AG09319 (cell line): ENCODE measurements at places on chromosomes 2 and 18.
A peak's percentile ranks its signal among the peaks of the same experiment; 100 is the strongest.

- no peak for DNase-seq
These were observed 675.2 kb upstream of the ID2 start for GRCh38 chr2:8006626-8007025.

- peak; percentile 38 for DNase-seq
These were observed 21.4 kb downstream of the GRHL1 start for GRCh38 chr2:9972621-9973479.

GRCh38 chr2:233794128-233794658 is 16.1 kb downstream of the MROH2A start:
- no peak for DNase-seq

DNA sequence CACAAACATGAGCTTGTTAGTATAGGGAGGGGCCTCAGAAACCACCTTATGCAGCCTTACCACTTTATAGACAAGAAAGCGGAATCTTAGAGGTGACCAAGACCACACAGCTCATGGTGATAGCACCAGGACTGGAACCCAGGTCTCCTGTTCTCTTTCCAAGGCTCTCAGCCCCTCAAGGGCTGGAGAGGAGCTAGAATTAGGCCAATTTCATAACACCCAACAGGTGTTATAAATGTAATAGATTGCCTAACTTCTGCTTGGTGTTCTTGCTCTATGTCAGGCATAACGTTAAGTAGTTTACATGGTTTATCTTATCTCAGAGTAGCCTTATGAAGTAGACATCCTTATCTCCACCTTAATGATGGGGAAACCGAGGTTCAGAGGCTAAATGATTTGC is 42.9 kb downstream of the RPL37A start:
- DNase-seq, result no peak

DNA sequence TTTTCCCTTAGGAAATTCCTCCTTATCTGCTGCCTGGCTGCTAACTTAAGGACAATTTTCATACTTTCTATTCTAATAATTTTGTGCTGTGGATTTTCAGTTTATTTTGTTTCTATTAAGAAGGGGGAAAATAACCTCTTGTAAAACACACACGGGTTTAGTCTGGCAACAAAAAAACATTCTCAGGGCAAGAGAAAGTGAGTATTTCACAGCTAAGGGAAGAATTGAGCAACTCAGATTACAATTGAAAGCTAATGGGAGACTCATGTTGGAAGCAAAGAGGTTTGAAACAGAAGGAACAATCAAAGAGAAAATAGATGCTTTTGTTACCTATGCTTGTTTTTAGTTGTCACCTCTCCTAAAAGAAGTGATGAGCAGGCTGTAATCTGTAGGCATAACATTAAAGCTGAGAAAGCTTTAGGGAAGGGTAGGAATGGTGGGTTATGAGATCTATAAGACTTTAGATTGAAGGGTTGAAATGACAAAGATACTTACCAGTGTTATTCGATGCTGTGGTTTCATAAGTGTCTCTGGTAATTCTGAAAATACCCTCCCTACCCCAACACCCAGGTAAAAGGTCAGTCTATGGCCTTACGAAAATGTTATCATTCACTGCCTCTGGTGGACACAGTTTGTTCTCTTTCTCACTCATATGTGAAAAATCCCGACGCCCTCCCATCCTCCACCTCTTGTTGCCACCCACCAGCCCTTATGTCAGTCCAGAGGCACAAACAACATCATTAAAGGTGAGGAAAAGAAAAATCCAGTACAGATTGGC is 510.9 kb downstream of the TXNL1 start:
- no peak for DNase-seq

DNA sequence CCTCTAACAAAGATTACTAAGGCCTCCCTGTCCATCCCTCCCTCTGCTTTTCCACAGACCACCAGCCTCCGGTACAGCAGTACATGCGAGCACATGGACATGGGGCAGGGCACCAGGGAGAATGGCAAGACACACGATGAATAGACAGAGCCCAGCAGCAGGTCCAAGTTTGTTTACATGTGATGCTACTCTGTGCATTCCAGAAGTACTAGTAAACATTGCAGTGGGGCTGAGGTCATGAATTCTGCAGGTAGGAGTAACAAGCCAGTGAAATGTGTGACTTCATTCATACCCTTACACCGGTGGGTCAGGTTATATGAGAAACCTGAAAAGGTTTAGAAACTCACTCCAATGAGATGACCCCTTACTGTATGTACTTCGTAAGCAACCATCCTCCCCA is 205.7 kb downstream of the BCL11A start:
- no peak for DNase-seq

- no peak for DNase-seq
These were observed 88.7 kb upstream of the MAP4K3 start for GRCh38 chr2:39525636-39526412.

GRCh38 chr2:210267698-210268097 is 42.5 kb upstream of the ACADL start:
- no peak for DNase-seq

DNA sequence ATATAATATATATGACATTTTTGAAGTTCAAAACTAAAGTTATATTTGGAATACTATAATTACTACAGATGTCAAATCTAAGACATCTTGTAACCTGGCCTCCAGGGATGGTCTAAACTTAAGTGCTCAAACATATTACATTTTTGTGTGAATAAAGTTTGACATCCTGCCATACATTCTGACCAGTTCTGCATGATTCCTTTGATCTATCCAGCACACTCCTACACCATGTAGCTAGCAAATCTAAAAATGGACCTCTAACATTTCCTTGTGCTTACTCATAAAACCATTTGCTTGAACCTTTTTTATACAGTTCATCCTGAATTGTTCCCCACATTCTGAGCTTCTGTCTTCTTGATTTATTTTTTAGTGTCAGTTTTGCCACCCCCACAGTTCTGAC is 294.3 kb upstream of the ZNF804A start:
- DNase-seq, result no peak

- DNase-seq, result no peak
These were observed 51.4 kb downstream of the UXS1 start for GRCh38 chr2:106142683-106143082.

DNA sequence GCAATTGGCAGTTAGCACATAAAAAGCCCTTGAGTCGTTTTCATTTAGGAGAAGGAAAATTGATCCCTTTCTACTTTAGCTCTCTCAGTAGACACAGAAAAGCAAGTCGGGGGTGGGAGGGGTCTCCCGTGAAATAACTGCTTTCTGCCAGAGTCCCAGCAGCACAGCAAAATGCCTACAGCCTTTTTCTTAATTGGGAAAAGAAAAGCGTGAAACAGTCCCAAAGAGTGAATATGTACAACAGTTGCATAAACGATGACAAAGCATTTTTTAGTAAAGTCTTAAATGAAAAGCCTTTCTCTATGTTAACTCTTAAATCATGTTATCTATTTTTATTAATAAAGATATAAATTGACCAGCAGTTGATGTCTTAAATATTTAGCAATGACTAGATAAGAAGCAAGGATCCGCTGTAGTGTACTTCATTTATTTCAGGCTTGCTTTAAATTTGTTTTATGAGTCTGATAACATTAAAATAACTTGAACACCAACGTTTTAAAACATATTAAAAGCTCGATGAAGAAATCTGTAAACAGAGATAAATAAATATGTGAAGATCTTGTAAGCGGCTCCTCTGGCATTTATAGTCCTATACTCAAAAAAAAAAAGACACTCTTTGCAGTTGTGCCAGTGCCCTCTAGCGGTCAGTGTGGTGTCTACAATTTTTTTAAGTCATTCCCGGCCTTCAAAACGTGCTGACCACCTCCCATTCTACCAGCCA is 42.3 kb upstream of the ATIC start:
- DNase-seq, result peak; percentile 63

DNA sequence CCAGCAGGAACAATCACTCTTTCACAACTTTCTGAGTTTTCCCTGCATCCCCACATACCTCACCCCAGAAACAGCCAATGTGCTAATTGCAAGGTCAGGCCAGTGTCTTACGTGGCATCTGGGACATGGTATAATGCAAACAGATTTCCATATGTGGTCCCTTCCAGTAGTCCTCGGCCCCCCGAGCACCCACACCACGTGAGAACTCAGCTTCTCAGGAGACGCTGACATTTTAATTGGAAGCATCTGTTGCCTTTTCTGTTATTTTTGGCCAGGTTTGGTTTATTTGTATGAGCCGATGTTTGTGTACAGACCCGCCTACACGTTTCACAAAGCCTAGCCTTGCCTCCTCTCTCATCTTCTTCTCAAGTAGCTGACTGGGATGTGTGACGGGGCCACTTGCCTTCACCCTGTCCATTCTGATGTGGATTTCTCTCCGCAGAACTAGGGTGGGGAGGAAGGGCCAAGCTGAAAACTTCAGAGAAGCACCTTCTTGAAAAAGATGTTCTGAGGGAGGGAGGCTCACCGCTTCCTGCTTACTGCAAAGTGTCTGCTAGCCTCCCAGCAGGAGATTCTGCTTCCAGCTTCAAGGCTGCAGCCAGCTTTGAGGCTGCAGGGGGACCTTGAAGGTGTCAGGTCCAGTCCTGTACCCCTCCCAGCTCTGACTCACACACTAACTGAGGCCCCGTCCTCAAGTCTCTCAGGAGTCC is 109.6 kb upstream of the SLC14A2 start:
- DNase-seq, result peak; percentile 31

DNA sequence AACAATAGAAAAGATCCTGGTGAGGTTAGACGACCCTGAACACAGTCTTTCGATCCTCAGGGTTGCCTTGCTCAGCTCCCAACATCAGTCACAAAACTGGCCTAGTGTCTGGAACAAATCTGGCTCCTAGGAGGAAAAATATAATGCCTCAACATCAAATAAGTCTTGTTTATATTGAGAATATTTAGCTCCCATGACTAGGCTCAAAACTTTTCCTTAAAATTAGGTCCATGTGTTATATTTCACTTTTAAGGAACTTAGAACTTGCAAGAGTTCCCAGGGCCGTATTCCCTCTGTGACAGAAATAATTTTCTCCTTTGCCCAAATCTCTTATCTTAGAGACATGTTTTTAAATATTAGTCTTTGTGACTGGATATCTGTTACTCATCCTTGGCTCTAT is 819.7 kb upstream of the ZEB2 start:
- DNase-seq, result peak; percentile 19

GRCh38 chr2:1635823-1636222 is 108.5 kb downstream of the PXDN start:
- DNase-seq, result no peak

DNA sequence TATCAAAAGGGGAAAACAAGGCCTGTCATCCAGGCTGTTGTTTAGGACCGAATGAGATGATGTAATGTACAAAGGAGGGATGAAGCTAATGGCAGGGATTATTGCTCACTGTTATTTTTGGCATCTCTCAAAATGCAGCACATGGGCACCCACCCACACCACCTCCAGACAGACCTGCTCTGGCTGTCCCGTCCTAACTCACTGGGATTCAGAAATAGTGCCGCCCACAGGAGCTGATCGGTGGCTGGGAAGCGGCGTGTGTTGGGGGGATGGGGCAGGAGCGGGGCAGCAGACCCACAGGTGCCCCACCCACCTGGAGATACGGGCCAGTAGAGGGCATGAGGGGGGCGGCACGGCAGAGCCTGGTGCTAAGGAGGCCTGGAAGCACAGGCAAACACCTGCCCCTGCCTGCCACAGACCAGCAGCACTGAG is 52.2 kb downstream of the CRACDL start:
- DNase-seq, result no peak

DNA sequence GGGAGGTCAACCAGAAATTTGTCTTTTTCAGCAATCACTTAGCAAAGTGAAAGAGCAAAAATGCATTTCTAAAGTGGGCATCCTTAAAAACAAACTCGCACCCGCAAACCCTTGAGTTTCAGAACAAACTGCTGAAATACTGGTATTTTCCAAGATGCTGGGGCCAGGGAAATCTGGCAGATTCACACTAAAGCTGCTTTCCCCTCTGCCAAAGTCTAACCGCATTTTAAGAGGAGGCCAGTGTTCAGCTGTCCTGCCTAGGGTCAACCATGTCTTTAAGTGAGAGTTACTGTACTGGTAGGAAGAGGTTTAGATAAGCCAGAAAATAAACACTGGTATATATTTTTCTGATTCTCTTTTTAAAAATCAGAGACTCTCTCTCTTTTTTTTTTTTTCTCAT is 55.9 kb downstream of the ACVR1 start:
- no peak for DNase-seq

GRCh38 chr2:88919087-88919738 is 227.7 kb downstream of the RPIA start:
- DNase-seq, result no peak

- DNase-seq, result no peak
These were observed 52.9 kb downstream of the RAB10 start for GRCh38 chr2:26086779-26087178.

DNA sequence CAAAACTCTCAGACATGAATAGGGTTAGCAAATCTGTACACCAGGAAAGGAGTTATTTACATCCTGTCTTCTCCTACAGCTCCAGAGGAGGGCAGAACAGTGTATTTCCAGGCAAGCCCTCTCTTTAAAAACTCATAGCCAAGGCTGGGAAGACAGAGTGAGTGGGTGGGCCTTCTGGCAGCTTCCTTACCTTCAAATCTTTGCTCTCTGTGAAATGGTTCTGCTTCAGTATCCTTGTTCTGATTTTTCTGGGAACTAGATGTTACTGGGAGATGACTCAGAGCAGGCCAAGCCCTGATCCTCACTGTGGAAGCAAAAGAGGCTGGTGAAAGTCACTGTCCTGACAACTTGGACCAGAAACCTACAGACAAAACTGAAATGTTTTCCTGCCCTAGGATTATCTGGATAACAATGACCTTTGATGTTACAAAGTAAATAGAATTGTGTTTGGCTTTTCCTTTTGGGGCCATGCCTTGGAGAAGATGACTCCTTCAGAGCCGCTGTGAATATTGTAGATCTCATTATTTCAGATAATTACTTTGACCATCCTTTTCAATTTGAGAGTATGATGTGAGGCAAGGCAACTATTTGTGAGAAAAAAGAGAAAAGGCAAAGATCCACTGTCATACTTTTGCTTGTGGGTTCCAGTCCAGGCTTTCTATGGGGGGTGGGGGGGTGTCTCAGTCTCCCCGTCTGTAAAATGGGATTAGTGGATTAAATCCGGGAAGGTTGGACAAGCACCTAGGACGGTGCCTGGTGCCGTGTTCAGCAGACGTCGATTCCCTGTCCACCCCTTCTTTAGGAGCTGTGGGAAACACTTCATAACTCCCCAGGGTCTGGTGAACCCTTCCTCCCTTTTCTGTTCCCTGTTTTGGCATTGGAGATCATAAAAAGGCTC is 644 bp upstream of the QPCT start:
- DNase-seq, result no peak

DNA sequence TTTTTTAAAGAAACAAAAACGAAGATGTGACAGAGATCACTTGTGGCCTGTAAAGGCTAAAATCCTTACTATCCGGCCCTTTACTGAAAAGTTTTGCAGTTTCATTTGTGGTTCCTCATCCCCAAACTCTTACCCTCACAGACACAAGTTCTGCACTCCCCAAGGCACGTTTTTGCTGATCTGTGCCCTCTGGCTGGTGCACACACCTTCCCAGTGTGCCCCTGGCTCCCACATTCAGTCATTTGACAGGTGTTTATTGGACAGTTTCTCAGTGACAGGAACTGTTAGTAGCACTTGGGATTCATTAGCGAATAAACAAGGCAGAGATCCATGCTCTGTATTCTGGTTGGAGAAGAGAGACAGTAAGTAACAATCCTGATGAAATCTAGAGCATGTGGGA is 22.8 kb downstream of the ZAP70 start:
- DNase-seq, result no peak

- no peak for DNase-seq
These were observed 20.0 kb downstream of the ARL6IP6 start for GRCh38 chr2:152738438-152738837.
